Vagina (tissue), 2 donors: ENCODE measurements at places on chromosomes 13 and 19.

GRCh38 chr19:33286899-33287298, 15.4 kb downstream of the CEBPA start:
- DNase-seq: no peak

DNA sequence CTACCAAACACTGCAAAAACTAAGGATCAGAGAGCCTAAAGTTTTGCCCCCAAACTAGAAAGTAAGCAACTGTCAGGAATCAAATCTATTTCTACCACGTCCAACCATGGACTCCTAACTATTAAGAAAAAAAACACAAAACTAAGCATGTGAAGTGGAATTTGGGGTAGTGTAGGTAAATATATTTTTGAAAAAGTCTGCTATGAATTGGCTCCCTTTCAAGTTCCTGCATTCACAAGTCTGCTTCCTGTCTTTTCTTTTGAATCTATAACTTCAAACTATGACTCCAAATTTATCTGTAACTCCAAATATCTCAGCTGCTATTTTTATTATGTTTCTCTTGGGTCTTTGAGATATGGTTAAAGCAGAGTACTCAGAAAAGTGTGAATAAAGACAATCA, 47.0 kb downstream of the PCDH9 start:
- no peak for DNase-seq

DNA sequence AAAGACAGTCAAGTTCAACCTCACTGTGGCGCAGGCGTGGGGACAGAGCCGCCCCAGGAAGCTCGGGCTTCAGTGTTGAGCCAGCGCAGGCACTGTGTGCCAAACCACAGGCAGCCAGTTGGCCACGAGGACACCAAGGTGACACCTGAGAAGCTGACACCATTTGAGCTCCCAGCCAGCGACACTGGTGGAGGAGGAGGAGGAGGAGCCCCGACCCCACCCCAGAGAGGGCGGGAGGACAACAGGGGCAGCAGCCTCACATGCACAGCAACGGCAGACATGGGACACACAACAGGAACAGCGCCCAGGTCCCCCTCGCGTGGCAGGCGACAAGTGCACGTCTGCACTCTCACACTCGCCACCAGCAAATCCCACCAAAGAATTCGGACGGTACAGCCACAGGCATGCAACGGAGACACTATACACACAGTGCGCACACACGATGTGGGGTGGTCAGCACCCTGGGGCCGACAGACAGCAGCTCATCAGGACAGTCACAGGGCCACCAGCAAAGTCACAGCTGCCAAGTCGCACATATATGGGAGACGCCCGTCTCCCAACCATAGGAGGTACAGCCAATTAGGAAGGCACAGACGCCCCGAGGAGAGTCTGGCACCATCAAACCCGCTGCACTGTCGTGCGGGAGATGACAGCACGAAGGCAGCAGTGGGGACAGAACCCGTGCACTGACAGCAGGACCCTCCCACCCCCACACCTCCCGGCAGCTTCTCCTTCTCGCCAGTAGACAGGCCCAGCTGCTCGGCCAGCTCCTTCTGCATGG, 3.4 kb downstream of the EIF3G start:
- DNase-seq: no peak

DNA sequence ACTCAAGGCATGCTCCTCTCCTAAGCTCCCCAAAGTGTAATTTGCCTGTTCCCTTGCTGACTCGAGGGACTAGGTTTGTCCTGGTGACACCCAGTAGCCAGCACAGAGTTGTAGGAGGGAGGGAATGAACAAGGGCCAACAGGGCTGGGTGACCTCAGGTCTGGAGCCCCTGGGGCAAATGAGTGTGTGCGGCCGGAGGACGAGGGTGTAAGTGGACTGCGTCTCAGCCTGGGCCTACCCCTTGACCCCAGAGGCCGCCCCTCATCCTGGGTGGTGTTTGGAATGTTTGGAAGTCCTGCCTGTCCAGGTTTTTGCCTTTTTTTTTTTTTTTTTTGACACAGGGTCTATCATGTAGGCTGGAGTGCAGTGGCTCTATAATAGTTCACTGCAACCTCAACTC, 1.3 kb upstream of the ZNF653 start:
- no peak for DNase-seq

- DNase-seq: no peak
These were observed 24.4 kb upstream of the GPR18 start for GRCh38 chr13:99282264-99283231.

DNA sequence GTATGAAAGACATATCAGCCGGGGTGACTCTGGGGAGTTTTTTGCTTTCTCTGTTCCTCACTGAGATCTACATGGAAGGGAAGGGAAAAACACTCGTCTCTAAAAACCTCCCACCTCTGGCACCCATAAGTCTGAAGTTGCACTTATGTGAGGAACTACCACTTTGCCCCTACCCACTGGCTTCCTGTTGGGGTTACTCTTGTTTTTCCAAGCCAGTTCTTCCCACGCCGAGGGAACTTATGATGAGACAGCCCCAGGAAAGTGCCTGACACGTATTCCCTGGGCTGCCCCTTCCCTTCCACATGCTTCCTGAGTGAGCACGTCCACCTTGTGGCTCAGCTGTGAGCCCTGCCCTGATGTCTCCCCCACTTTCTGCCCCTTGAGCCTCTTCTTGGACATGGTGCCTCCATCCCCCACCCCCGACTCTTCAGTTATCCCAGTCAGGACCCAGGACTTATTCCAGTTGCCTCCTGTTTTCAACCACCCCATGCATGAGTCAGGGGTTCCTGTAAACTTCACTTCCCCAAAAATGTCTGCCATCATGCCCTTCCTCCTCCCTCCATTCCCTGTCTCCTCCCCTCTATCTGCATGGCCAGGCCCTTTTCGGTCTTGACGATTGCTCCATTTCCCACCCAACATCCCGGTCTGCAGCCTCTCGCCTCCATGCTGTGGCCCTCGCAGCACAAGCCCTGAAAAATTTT, 5.1 kb upstream of the SIGLEC7 start:
- DNase-seq: no peak

DNA sequence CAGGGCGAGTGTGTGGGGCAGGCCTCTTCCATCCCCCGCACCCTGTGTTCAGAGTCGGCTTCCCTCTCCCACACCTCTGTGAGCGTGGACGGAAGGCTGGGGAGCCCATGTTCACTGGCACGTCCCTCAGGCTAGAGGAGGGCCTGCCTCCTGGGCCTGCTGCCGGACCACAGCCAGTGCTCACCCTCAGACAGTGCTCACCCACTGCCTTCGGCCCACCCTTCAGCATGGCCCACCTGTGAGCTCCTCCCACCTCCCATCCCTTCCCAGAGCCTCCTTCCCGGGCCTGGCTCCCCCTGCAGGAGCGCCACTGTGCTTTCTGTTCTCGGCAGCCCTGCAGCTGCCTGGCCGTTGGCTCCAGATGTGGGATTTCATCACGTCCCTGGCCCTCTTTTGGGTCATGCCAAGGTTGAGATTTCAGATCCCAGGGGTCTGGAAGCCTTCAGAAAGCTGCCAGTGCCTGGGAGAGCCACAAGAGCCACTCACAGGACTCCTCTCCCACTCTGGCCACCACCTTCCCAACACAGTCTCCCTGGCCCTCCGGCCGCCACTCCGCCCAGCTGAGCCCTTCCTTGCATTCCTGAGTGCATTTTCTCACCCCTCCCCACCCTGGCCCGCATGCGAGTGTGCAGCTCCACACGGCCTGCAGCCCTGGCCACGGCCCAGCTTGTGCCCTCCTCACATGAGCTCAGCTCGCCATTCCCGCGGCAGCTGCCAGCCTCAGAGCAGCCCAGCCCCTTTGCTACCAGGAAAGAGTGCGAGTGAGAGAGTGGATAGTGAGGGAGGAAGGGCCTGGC, 25.3 kb downstream of the CAPN12 start:
- no peak for DNase-seq

DNA sequence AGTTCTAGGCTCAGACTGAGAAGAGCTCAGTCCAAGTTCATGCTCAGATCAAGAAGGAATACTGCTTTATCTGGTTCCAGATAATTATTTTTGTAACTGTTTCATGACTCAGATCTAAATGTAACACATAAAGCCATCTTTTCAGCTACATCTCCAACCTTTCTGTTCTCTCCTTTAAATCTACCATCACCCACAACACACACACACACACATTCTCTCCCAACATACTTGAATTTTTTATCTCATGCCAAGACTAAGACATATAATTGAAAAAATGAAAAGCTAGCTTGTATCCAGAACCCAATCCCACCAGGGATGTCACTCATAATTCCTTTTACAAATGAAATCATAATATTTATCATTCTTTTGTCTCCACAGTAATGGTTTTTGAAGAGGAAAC, 7.6 kb downstream of the KATNAL1 start:
- no peak for DNase-seq

DNA sequence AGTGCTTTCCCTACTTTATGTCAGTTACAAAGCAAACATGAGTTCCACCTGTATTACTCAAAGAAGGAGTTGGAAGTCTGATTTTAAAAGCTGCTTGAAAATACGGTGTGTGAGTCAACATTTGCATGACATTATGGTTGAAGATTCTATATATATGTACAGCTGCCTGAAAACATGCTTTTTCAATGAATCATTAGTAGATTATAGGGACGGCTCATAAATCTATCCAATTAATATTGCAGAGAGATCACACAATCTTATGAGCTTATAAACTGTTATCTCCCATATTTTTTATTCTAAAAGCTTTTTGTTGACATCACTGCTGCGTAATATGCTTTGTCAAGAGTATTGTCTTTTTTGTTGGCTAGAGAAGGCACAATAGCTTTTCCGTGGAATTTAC, 873.8 kb downstream of the SLITRK6 start:
- no peak for DNase-seq

DNA sequence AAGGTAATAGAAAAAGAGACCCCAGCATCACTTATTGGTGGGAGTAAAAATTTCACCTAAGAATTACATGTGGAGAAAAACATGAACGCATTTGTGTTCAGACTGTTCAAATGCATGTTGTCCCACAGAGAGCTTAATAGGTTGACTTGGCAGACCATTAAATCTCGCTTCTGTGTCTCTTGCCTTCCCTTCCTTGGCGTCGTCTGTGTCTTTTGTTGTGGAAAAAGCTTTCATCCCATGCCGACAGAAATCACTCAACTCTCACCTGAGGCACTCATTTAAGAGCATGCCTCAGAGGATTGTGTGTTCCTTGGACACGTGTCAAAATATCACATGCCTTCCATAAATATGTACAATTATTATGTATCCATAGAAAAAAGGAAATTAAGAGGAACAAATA, 24.4 kb upstream of the CACNA1A start:
- no peak for DNase-seq

DNA sequence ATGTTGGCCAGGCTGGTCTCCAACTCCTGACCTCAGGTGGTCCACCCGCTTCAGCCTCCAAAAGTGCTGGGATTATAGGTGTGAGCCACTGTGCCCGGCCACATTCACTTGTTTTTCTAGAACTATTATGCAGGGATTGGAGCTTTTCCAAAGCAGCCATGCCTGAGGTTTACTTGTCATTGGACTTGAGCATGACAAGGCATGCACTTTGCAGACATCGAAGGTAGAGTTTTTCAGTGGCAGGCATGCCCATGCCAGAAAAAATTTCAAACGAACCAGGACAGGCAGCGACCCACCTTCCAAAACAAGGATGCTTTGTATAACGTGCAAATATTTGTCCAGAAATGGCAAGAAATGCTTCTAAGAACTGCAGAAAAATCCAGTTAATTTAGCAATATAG, 17.7 kb downstream of the PNMA8A start:
- DNase-seq: no peak

DNA sequence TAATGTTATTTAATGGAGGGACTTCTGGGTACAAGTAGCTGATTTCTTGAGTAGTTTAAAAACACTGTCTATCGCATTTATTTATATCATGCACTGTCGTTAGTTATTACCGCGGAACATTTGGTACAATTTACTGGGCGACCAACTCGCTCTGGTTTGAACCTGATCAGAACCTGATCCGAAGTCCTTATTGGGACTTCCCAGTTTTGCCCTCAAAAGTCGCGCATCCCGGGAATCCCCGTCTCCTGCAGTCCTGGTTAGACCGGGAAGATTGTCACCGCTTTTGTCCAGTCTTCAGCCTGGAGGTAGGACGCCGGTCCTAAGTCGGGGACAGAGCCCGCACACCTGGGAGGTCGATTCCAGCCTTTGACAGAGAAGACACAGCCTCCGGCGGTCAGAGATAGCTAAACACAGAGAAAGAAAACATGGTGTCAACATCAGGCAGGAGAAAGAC, 694 bp downstream of the CLN5 start:
- no peak for DNase-seq

- peak; percentile 2 for DNase-seq
These were observed 32.8 kb upstream of the STK24 start for GRCh38 chr13:98609756-98610155.

DNA sequence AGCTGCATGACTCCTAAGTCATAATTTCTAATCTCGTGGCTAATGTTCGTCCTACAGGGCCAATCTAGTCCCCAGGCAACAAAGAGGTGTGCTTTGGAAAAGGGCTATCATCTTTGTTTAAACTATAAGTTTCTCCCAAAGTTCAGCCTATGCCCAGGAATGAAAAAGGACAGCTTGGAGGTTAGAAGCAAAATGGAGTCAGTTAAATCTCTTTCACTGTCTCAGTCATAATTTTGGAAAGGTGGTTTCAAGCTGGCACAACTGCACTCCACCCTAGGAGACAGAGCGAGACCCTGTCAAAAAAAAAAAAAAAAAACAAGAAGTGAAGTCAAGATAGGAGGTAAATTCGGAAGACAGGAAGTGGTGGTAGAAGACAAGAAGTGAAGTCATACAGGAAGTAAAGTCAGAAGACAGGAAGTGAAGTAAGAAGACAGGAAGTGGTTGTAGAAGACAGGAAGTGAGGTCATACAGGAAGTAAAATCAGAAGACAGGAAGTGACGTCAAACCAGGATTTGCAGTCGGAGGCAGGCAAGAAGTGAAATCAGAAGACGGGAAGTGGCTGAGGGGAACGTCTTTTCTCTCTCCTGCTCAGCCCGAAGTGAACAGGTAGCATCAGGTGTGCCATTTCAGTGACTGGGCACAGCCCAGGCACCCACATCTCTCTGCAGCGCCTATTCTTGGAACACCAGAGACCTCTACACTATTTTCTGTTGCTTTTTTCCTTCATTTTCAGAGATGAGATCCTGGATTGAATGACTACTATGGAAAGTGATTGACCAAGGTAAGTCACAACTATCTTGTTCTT, 32.2 kb downstream of the GP6 start:
- DNase-seq: no peak

GRCh38 chr13:109494925-109495369, 291.4 kb downstream of the IRS2 start:
- no peak for DNase-seq

- DNase-seq: no peak
These were observed 36.4 kb upstream of the IGFL4 start for GRCh38 chr19:46076951-46077814.

GRCh38 chr13:78372581-78372980, 230.8 kb downstream of the POU4F1 start:
- no peak for DNase-seq

DNA sequence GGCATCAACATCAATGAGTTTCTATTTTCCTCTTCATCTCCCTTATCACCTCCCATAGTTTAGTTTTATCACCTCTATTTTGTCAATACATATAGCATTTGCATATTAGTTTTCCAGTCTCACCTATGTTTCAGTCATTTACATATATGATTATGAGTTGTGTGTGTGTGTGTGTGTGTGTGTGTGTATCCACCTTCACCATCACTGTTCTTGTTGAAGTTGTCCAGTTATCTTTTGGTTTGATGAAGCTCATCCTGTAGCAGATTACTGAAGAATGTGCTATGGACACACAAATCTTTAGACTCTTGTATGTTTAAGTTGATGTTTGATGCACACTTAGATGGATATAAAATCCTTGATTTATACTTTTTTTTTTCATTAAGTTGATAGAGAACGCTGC, 40.5 kb downstream of the SPACA7 start:
- DNase-seq: no peak
